ENCODE measurements at places on chromosomes 5 and 9.

DNA sequence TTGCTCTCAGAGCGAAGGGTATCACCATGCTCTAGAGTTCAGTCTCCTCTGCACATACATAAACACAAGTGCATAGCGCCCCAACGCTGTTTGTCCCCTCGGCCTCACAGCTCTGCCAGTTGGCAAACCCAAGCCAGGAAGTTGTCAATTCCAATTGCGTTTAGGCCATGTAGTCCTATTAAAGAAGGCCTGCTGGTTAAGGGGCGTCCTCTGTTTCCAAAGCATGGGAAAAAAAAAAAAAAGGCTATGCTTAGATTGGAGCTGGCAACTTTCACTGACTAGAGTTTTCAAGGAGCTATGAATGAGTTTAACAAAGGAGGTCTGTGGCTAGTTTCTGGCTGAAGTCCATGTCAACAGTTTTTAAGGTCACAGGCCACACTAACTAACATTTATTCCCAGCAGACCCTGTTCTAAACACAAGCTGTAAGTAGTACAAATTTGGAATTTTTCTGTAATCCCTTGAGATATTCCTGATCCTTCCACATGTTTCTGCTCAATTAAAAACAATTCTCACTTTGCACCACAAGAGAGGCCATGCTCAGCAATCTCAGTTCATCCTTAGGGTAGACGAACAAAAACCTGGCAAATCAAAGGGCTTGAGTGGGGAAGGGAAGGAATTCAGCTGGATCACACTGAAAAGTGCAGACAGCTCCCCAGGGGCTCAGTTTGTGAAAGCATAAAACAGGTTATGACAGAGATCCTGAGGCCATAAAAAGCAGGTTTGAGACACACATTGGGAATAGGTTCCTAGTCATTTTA, 187.7 kb downstream of the DENND1A start:
- DNase-seq, result no peak

- no peak for DNase-seq
These were observed 549.0 kb downstream of the MAT2B start for GRCh38 chr5:164054461-164054860.

- DNase-seq, result peak; percentile 77
These were observed 7.9 kb downstream of the CCL21 start for GRCh38 chr9:34701769-34702736.

- no peak for DNase-seq
These were observed 988.3 kb downstream of the TLE1 start for GRCh38 chr9:80701061-80701460.

GRCh38 chr9:81649475-81650240, 39.7 kb downstream of the TLE1 start:
- DNase-seq, result peak; percentile 64

DNA sequence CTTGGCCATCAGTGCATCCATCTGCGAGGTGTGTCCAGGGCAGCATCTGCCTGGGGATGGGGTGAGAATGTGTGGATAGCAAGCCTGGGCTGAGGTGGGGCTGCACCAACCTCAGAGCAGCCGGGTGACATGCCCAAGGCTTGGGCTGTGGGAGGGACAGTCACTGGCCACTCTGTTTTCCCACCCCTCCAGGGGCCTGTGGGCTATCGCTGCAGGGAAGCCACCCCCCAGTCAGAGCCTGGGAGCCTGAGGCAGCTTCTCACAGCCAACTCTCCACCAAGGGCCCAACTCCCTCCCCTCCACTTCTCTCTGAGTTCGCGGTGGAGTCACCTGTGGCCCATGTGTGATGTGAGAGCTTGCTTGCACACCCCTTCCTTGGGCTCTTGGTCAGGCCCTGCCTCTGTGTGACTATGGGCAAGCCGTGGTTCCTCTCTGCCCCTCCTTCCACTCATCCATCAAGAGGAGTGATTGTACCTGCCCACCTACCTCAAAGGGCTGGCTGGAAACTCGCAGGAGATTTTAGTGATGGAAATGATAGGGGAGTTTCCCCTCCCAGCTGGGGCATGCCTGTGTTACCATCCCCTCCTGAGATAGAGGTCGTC, 54.8 kb downstream of the DAB2IP start:
- no peak for DNase-seq

DNA sequence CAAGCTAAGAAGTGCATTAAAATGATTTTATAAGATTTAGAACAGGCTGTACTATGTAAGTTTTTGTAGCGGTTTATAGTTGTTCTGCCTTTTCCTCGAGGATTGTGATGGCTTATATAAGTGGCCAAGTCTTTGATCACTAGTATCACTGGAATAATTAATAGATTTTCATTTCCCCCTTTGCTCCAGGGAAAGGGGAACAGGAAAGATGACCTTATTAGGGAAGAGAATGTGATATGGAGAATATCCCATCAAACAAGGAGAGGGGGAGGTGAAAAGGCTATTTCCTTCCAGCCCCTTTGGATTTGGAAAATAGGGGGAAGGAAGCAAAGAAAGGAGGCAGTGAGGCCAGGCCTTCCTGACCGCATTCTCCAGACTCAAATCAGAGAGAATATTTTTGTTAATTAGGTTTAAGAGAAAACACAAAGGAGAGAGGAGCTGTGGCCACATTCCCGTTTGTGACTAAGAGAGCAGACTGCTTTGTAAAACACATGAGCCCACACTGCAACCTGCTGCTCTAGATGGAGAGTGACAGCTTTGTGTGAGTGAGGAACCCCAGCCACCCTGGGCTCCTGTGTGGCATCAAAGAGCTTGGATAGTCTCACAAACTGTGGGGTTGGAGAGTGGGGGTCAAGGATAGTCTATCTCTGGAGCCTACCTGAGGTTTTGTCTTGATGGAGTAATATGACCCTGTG, 359.5 kb downstream of the DTWD2 start:
- DNase-seq, result no peak

- no peak for DNase-seq
These were observed 16.0 kb upstream of the GOLPH3 start for GRCh38 chr5:32190095-32190494.

GRCh38 chr9:95246547-95246946, 71.0 kb downstream of the FANCC start:
- DNase-seq, result no peak

DNA sequence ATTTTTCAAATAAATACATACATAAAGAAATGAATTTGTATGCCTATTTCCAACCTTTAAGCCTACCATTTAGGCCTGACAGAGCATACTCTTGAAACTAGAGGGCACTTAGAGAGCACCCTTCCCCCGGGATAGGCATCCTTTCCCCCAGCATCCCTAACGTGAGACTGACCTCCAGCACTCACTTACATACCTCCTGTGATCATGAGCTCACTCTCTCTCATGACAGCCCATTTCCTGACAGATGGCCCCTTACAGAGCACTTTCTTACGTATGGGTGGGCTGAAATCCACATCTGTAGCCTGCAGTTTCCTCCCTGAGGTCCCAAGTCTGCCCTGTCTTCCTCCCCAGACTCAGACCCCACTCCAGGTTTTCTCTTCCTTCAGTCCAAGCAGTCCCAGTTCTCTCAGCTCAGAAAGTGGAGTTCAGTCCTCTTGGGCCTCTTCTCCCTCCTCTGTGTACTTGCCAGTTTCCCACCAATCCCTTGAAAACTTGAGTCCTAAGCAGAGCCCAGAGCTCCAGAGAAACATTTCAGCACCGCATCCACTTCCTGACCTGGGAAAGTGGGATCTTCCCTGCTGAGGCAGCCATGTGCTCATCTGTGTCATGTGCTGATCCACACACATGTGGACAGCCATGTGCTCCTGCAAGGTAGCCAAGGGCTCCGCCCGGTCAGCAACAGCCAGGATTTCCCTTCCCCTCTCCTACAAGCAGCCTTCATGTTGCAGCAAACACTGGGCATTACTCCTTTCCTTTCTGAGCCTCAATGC, 2.2 kb upstream of the CDX1 start:
- DNase-seq, result no peak

- peak; percentile 24 for DNase-seq
These were observed 1.2 kb downstream of the ST8SIA4 start for GRCh38 chr5:100901821-100902341.

GRCh38 chr5:2848619-2849018, 97.1 kb upstream of the IRX2 start:
- DNase-seq, result no peak

- no peak for DNase-seq
These were observed 41.0 kb upstream of the ANGPTL2 start for GRCh38 chr9:127163409-127163808.

DNA sequence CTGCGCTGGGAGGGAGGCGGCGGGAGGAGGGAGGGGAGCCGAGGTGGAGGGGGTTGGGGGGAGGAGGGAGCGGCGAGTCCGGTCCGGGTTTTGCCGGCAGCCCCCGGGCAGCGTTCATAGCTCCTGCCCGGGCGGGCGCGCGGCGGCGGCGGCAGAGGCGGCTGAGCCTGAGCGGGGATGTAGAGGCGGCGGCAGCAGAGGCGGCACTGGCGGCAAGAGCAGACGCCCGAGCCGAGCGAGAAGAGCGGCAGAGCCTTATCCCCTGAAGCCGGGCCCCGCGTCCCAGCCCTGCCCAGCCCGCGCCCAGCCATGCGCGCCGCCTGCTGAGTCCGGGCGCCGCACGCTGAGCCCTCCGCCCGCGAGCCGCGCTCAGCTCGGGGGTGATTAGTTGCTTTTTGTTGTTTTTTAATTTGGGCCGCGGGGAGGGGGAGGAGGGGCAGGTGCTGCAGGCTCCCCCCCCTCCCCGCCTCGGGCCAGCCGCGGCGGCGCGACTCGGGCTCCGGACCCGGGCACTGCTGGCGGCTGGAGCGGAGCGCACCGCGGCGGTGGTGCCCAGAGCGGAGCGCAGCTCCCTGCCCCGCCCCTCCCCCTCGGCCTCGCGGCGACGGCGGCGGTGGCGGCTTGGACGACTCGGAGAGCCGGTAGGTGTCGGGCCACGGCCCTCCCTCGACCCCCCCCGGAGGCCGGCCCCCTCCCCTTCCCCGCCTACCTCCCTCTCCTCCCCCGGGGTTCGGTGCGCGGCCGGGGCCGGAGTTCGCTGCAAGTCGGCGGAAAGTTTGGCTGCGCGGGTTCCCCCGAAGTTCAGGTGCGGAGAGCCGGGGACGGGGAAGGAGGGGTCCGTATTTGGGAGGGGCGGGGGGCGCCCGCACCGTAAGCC, at the start of gene CXXC5:
TSS of gene CXXC5 (plus strand) at position 145 of the 877 bp plus-strand sequence. CDS start 32,175 bp downstream, outside the sequence.
- peak; percentile 83 for DNase-seq

DNA sequence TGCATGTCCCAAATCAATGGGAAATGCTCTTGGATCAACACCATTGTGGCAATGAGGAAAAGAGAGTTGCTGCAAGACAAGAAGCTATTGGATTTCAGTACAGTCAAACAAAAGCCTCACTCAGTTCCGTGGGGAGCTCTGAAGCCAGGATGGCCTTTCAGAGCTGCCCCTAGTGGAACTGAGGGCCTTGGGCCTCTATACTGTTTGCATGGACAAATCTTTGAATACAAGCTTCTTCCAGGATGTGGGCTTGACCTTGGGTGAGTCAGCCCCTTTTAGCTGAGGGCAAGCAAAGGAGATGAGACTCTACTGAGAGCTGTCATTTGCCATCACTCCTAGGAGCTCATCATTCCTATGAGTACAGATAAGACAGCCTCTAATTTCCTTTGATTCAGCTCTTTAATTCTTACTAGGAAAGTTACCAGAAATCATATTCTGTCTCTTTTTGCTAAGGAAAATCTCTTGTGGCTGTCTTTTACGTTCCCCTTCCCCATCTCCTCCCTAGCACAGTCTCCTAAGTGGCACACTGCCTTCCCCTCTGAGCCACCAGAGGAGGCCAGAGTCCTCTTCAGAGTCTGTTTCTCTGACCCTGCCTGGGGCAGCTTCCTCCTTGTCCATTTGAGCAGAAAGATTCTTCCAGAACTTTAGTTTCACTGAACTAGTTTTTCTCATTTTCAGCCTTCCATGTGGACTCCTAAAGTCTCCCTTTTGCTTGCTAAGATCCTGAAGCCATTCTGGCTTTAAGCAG, 168.8 kb upstream of the POC5 start:
- DNase-seq, result no peak

DNA sequence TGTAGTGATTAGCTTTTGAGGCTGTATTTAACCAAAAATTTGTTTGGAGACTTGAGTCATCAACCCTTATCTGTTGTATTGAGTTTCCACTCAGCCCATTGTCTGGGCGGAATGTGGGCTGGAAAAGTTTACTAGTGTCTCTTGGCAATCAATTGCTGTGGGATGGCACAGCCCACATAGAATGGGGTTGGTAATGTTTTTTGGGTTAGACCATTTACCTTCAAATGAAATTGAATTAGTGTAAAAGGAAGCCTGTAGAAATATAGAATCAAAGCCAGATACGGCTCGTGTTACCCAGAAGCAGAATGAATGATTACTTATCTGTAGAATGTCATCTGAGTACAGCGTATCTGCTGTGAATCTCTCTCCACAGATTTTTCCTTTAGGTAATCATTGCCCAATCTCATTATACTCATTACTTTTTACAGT, 142.9 kb downstream of the AOPEP start:
- no peak for DNase-seq

GRCh38 chr5:178778919-178779318, 48.5 kb upstream of the ZNF354A start:
- DNase-seq, result no peak

- no peak for DNase-seq
These were observed 287.7 kb downstream of the SLIT3 start for GRCh38 chr5:169013208-169013728.

GRCh38 chr5:169545762-169546161, 37.8 kb upstream of the SPDL1 start:
- DNase-seq, result no peak

GRCh38 chr9:111114486-111114885, 76.2 kb upstream of the LPAR1 start:
- no peak for DNase-seq

DNA sequence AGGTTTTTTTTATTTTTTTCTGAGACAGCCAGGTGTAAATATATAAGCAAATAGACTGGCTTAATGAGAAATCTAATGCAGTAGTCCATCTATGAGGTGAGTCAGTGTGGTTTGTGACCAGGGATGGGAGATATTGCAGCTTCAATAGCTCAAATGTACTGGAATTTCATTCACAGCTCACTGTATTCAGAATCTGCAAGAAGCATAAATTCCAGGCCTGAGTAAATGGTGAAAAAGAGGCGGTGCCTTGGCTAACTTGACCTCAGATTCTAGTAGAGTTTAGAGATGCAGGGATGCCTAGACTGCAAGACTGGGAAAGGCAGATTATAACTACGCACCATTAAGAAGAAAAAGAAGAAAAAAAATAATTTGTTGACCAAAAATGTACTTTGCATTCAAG, 151.9 kb upstream of the SMC2 start:
- DNase-seq, result peak; percentile 50

GRCh38 chr5:98942847-98943246, 14.0 kb upstream of the CHD1 start:
- DNase-seq, result no peak

GRCh38 chr9:134492721-134493460, 148.7 kb upstream of the COL5A1 start:
- DNase-seq, result no peak
